ENCODE measurements at places on chromosomes 1 and 21.
A peak's percentile ranks its signal among the peaks of the same experiment; 100 is the strongest.

DNA sequence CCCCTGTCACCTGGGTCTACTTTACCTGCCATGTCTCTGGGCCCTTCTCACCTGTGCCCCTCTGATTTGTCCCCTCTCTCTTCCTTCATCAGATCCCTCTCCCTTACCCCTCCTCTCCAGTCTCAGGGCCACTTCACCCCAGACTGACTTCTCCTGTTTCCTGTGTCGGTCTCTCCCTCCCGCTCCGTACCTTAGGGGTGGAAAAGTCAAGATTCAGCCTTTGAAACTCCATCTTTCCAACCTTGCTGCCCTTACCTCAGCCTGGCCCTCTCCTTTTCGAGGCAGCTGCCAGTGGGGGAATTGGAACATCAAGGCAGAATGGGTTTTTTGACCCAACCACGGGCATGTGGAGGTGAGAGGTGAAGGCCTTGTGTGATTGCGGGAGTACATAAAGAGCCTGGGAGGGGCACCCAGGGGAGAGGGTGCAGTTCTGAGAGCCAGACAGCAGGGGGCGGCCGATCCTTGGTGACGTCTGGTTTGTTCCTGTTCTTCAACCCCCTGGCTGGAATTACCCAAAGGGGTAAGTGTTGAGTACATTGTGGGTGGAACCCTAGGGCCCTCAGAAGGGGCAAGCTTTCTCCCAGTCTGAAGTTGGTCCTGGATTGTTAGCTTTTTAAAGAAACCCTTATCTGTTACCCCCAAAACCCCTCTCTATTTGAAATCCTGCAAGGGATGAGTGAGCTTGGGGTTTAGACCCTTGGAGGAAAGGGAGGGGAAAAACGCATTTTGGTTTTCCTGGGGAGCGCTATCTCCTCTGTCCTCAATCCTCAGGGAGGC, 12.3 kb upstream of the DMBX1 start:
- DNase-seq = peak; percentile 62

- peak; percentile 70 for DNase-seq
These were observed 56.8 kb upstream of the LYST start for GRCh38 chr1:235923466-235924021.

DNA sequence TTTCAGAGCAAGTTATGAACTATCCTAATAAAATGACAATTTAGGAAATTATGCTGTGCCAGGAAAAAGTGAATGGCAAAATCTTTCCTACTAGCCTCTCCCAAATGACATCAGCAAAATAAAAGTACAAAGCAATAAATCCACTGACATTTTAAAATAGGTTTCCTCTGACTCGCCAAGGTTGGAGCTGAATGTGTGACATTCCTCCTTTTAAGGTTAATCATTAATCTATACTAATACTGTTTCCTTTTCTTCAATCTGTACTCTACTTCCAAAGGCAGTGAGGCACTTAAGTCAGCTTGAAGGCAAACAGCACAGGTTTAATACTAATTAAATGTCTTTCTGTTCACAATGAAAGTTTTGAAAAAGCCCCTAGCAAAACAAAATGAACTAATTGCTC, 15.7 kb downstream of the RNF19B start:
- no peak for DNase-seq

DNA sequence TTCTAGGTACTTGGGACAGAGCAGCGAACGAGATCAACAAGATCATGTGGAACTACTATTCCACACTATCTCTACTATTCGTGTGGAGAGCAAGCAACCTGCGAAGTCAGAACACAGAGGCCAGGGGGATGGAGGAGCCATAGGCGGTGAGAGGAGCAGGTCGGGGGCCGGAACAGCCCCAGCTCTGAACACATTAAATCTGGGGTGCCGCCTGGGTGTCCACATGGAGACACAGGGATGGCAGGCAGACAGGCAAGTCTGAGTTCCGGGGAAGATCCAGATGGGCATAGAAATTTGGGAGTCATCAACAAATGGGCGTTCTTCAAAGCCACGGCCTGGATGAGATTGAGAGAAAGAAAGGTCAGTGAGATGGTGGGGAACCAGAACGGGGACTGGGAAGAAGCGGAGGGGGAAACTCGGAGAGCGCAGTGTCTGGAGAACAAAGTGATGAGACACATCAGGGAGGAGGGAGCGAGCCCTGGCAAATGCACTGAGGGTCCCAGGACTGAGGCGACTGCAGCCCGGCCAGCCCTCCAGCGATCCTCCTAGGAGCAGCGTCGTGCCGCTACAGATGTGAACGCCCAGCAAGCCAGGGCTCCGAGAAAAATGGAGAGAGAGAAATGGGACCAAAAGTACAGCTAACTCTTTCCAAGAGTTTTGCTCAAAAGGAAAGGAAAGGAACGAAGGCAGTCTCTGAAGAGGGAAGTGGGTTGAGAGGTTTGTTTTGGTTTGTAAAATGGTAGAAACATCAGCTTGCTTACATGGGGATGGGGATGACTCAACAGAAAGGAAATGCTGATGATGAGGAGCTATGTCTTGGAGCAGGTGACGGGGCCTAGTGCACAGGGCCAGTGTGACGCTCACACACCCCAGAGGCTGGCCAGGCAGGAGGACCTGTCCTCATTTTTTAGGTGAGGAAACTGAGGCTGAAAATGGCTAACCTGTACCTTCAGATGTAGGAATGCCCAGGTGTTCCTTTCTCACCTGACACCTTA, 84.5 kb downstream of the GLIS1 start:
- DNase-seq = no peak

- DNase-seq = no peak
These were observed 373.7 kb downstream of the SRGAP2C start for GRCh38 chr1:121558514-121558913.

GRCh38 chr1:245871915-245872314, 635.2 kb downstream of the SMYD3 start:
- DNase-seq = no peak

- DNase-seq = no peak
These were observed 236.2 kb upstream of the KAZN start for GRCh38 chr1:14362331-14362730.

- no peak for DNase-seq
These were observed 1056.6 kb upstream of the NCAM2 start for GRCh38 chr21:19941626-19942025.

DNA sequence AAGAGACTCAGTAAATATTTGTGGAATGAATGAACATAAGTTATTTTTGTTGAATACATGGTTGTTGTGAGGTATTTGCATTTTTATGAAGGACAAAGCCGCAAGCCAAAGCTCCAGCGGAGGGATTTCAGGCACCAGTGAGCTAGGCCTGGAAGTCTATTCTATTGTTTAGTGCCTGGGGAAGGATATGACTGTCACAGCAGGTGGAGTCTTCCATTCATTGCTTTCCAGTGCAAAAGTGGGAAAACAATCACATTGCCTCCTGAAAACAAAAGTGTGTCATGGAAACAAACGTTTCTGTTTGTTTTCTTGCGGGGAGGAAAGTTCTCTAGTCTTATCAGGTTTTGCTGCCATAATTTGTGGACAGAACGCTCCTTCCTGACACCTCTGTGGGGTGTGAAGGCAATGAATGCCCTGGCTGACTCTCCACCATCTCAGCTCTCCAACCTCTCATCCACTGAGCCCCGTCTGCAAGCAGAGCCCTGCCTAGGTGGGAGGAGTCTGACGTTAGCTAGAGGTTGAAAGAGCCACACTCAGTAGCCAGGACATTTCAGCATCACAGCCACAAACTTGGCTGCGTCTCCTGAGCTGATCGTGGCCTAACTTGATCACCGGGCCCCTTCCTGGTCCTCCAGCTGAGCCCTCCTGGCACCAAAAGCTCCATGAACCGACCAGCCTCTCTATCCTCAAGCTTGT, 739.1 kb downstream of the MATN1 start:
- peak; percentile 59 for DNase-seq

Measured in NCI-H1417 (cell line).